ENCODE measurements at places on chromosomes 11 and 22. TPM values are rescaled to one million over a fixed set of nuclear protein-coding genes. Genes with fewer than 3 reads are reported as not detected.

Gene MRGPRX4
- total RNA-seq, result not detected

Gene RAB1B
- 130 TPM for total RNA-seq

Gene LMO1
- not detected for total RNA-seq

Gene GUCY1A2
- 0.29 TPM for total RNA-seq

Gene PDE2A
- 0.58 TPM for total RNA-seq

Gene MUC15
- not detected for total RNA-seq

All from smooth muscle cell of trachea (primary cell).